NCI-H2081 treated with DMSO at 0.1 percent for 48 hours (cell line): ENCODE measurements at places on chromosomes 16 and 17.

DNA sequence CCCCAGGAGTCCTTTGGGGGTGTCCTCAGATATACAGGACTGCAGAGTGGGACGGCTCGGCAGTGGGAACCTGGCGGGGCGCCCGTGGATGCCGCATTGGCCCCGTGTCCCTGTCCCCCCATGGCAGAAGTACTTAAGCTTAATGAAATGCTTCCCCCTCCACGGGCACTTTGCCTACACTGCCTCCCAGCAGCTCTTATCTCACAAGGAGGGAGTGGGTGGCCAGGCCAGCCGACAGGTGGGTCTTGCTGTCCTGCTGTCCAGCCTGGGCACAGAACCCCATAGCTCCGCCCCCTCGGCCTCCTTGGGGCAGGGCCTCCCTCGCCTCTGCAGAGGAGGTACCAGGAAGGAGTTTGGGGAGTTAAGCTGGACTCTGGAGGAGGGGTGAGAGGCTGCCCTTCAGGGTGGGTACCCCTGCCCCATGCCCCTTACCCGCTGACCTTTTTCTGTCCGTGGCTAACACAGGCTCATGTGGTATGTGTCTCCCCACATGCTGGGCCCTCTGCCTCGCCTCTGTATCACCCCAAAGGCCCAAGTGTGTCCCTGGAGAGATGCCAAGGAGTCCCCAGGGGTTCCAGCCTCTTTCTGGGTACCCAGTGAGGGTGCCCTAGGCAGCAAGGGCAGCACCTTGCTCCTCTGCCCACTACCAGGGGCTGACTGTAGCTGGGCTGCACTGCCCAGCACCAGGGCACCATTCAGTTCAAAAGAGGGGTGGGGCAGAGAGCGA lies 8.7 kb downstream of the THRA start:
- DNase-seq, result no peak

GRCh38 chr16:68599586-68599985 lies 45.5 kb upstream of the CDH3 start:
- no peak for DNase-seq

GRCh38 chr16:30459456-30459855 lies 13.1 kb upstream of the ITGAL start:
- DNase-seq, result no peak

GRCh38 chr17:50767030-50767429 lies 288 bp downstream of the ANKRD40CL start:
- no peak for DNase-seq
